ENCODE measurements at places on chromosomes 1 and 21.
A peak's percentile ranks its signal among the peaks of the same experiment; 100 is the strongest.

- no peak for DNase-seq
Measured at GRCh38 chr1:91549041-91549735, 48.5 kb downstream of the CDC7 start.

DNA sequence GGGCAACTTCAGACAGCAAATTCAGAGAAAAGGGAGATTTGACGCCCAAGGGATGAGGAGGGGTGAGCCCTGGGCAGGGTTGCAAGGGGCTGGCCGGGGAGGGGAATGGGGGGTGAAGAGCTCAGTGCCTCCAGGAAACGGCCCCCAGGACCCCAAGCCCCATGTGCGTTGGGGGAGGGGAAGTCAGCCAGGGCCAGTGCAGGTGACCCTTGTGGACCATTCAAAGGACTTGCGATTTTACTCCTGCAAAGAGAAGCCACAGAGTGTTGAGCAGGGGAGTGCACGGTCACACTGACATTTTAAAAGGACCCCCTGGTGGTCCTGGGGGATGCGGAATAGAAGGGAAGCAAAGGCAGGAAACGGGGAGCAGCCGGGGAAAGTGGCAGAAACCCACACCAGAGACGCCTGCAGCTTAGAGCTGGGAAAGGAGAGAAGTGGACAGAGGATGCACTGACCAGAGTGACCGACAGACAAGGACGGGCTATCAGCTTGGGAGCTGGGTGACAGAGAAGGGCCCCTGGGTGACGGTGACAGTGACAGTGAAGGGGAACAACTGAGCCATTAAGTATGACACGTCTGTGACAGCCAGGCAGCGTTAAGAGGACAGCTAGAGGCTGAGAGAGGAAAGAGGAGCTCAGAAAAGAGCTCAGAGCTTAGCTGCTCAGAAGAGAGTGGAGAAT lies 54.0 kb upstream of the TMEM51 start:
- no peak for DNase-seq

DNA sequence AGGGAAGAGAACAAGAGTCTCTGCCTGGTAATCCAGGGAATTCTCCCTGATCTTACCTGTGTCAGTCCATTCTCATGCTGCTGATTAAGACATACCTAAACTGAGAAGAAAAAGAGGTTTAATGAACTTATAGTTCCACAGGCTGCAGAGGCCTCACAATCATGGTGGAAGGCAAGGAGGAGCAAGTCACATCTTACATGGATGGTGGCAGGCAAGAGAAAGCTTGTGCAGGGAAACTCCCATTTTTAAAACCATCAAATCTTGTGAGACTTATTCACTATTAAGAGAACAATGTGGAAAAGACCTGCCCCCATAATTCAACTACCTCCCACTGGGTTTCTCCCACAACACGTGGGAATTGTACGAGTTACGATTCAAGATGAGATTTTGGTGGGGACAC lies 34.2 kb upstream of the LRRC8B start:
- no peak for DNase-seq

GRCh38 chr1:65429806-65430205 lies 9.3 kb downstream of the LEPR start:
- DNase-seq, result no peak

DNA sequence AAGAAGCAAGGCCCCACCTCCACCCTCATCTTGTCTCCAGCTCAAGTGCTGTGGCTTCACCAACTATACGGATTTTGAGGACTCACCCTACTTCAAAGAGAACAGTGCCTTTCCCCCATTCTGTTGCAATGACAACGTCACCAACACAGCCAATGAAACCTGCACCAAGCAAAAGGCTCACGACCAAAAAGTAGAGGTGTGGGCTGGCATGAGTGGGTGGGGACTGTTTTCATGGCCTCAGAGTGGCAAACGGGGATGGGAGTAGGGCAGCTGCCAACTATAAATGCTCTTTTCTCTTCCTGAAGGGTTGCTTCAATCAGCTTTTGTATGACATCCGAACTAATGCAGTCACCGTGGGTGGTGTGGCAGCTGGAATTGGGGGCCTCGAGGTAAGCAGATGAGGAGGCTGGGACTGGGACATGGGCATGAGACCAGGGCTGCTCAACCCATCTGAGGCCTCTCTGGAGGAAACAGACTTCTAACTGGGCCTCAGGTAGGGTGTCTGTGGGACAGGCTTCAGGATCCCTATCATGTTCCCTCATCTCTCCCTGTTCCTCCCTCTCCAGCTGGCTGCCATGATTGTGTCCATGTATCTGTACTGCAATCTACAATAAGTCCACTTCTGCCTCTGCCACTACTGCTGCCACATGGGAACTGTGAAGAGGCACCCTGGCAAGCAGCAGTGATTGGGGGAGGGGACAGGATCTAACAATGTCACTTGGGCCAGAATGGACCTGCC lies 8.8 kb upstream of the P3R3URF start:
- peak; percentile 32 for DNase-seq

- no peak for DNase-seq
Measured at GRCh38 chr21:38851101-38851500, 45.4 kb downstream of the ETS2 start.

DNA sequence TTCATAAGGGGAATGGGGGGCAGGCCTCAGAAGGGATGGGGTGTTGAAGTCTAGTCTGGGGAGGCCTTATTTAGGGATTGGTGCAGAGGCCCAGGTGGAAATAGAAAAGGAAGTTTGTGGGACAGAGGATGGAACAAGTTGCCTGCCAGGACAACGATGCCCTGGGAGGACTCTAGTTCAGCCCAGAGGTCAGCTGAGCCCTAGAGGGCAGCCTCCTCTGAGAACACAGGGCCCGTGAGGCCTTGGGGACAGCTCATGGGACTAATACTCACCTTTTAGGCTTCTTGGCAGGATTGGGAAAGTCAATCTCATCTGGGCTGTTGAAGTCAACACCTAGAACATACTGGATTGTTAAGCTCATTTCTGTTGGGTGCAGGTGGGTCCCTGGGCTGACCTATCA lies 43.0 kb downstream of the LHX4 start:
- no peak for DNase-seq

DNA sequence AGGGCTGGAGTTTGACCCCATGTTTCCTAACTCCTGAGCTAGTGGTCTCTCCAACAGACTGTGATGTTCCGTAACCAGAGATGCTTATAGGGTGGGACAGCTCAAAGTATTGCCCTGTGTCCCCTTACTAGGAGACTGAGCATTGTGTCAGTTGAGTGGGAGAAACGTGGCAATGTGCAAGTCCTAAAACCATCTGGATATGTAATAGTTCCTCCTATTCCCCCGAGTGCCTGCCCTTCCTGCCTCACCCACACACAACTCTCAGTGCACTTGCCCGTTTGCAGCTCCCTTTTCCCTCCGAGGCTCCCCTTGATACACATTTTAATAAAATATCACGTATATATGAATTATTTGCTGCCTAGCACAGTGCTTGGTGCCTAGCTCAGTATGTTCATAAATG lies 3.4 kb downstream of the PIGV start:
- DNase-seq, result no peak

- no peak for DNase-seq
Measured at GRCh38 chr1:230170622-230171021, 103.6 kb downstream of the GALNT2 start.

DNA sequence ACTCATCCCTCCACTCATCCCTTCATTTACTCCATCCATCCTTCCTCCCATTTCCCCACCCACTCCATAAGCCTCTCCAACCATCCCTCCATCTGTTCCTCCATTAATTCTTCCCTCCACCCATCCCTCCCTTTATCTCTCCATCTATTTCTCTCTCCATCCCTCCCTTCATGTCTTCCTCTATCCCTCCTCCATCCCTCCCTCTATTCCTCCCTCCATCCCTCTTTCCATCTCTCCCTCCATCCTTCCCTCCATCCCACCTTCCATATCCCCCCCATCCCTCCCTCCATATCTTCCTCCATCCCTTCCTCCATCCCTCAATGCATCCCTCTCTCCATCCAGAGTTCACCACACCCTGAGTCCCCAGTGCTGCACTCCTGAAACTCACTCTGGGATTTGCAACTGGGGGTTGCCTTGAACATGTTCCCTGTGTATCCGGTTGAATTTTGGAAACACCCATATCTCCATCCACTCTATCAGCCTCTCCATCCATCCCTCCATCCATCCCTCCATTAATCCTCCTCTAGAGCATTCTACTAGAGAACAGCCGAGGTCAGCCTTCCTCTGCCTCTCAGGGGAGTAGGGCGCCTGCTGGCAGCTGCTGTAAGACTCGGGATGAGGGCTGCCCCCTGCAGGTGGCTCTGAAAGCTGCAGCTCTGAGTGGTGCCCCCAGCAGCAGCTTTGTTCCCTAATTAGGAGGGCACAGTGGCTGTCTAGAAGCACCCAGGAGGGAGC lies 39.4 kb downstream of the ABCG1 start:
- peak; percentile 60 for DNase-seq

DNA sequence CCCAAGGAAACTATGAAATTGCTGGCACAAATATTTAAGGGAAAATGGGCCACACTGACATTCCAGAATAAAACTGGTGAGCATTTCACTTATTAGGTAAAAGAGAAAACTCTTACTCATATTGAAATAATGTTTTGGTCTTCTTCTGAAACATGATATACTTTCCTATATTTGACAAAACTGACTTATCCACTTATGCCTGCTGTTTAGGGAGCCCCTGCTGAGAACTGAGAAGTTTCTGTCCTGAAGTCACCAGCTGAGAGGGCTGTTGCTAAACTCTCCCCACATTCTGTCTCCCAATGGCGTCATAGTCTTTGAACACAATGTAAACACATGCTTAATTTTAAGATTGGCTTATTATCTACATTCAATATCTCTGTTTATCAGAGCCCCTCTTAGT lies 46.8 kb upstream of the ZC3H11B start:
- DNase-seq, result no peak

DNA sequence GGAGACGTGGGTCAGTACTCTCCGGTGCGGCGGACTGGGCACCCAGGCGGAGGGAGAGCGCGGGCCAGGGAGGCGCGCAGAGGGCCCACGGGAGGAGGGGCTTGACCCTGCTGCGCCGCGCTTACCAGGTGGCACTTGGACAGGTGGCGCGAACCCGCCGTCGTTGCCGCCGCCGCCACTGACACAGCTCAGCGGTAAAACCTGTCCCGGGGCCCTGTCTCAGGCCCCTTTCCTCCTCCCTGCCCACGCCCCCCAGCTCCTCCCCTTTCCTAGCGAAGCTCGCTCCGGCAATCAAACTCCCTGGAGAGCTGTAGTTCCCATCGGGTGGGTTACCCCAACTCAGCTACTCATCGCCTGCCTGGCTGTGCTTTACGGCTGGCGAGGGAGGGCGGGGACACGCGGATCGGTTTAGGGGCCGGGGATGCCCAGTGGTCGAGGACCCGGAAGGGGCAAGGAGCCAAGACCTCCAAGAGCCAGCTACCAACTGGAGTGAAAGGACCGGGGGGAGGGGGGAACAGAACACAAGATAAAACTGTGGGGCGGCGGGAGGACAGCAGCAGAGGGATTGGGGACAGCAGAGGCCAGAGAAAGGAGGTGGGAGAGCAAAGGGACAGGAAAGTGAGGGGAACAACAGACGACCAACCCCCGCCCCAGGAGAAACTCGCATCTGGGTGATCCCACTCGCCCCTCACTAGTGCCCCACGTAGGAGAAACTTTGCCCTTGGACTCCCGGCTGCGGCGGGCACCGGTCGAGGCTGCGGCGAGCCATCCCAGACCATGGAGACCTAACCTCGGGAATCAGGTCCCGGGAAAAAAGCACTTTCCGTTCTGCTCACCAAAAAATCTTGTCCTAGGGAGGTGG lies 2.9 kb downstream of the GFI1 start:
- peak; percentile 65 for DNase-seq

DNA sequence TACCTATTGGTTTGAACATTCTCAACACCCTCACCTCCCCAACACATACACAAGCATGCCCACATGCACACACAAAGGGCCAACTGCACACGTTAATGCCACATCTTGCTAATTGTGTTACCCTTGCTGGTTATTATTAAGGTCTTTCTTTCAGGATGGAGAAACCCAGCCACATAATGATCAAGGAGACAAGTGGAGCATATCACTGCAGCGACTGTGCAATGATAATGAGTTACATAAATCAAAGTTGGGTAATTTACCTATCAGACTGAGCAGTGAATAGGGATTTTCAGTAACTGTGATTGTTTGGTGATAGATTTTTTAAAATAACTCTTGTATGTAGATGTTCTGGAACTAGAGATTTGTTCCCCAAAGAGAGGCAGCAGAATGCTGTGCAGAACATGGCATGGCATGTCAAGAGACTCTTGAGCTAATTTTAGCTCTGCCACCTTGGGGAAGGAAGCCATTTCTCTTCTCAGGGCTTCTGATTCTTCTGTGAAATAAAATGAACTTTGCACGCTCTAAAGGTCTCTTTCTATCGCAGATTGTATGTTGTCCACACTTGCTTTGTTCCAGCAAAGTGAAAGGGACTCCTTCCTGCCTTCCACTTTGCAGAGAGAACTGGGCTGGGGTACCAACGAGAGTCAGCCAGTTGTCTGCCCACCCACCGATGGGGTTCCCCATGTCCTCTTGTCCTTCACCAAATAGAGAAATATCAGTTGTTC lies 126.0 kb upstream of the CAMK1G start:
- no peak for DNase-seq

DNA sequence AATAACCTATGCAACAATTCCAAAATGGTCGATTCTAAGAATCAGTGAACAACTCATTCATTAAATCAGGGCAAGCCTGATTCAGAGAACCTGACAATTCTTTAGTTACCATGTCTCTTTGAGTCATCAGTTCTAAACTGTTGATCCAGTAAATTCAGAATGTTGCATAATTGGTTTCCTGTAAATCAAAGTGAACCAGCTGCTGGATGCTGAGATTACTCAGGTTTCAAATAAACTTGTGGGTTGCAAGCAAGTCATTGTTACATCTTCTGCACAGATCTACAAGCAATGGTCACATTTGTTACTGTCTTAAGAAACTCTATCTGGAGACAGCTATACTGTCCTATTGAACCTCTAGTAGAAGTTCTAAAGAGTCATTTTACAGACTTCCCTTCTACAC lies 16.5 kb downstream of the PLA2G2D start:
- no peak for DNase-seq

DNA sequence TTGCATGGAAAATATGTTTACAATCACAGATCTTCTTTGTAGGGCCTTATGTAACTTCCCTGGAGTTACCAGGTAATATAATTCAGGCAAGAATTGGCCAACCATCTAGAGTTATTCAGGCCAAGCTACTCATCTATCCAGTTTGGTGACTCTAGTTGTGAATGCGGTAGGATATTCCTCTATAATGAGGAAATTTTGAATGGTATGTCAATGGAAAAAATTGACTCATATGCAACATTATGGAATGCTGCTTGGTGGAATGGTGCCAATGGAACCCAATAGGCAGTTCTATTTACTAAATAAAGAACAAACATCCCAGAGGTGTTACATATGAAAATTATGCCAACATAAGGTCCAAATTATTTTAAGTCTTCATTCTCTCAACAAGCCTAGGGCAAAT lies 5.6 kb upstream of the TNFSF18 start:
- DNase-seq, result no peak

GRCh38 chr1:161193561-161194235 lies 5.2 kb downstream of the ADAMTS4 start:
- no peak for DNase-seq

- DNase-seq, result no peak
Measured at GRCh38 chr1:165610866-165611265, 20.2 kb upstream of the MGST3 start.

GRCh38 chr21:45429221-45430175 lies 24.5 kb downstream of the COL18A1 start:
- no peak for DNase-seq

Data from stimulated activated CD8-positive, alpha-beta memory T cell treated with anti-CD3 and anti-CD28 coated beads, Interleukin-4, amount 100 ng/mL, for 4 hours (primary cell).